ENCODE measurements at places on chromosomes 1 and 21. TPM values are rescaled to one million over a fixed set of nuclear protein-coding genes. Genes with fewer than 3 reads are reported as not detected.

HENMT1 gene
- total RNA-seq: 19.3 TPM

C1orf226 gene
- 0.12 TPM for total RNA-seq

- H3K4me3 ChIP-seq: no peak overlapping the region
- H3K27me3 ChIP-seq: peaks cover 2% of the 10 kb centered on the region
- H3K36me3 ChIP-seq: no peaks in the 10 kb centered on the region
- H3K4me1 ChIP-seq: no peaks in the 10 kb centered on the region
- no peak overlapping the region for H3K27ac ChIP-seq
These were observed 87.0 kb downstream of the TNR start for GRCh38 chr1:175656416-175656815.

DNA sequence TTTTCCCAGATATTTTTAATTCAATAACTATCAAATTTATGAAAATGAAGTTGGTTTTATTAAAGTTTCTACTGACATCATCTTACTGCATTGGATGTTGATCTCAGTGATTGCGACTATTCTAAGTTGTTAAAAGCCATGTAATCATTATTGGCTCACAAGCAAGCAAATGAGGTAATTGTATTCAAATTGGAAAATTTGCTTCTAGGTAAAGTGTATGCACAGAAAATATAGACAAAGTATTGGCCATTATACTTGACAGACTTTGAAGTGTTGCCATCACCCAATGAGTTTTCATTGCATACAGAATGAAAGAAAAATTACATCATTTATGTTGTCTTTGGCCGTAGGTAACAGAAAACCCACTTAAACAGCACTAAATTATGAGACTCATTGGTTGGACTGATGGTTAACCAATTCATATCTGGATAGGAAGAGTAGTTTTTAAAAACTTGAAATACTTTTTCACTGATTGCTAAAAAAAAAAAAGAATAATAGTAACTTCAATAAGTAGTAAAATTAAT lies 299.2 kb downstream of the USP25 start:
- DNase-seq: no peak
- no peaks in the 10 kb centered on the region for H3K27me3 ChIP-seq
- no peak overlapping the region for H3K27ac ChIP-seq
- no peaks in the 10 kb centered on the region for H3K36me3 ChIP-seq
- H3K4me3 ChIP-seq: no peak overlapping the region

All from activated naive CD4-positive, alpha-beta T cell treated with anti-CD3 and anti-CD28 coated beads for 36 hours (primary cell).